Subcutaneous adipose tissue (tissue), 4 donors: ENCODE measurements at places on chromosomes 4 and X. TPM values are rescaled to one million over a fixed set of nuclear protein-coding genes. Genes with fewer than 3 reads are reported as not detected.

The DDX53 gene
- total RNA-seq, result not detected

The GPR143 gene
- not detected for total RNA-seq

The SORCS2 gene
- total RNA-seq, result 0.65 TPM

The DOK7 gene
- not detected for total RNA-seq

The DHX15 gene
- total RNA-seq, result 166 TPM

The CFAP99 gene
- total RNA-seq, result not detected

The PCDH7 gene
- total RNA-seq, result 1.3 TPM

The FRMD7 gene
- total RNA-seq, result not detected

The IRF2 gene
- total RNA-seq, result 36.4 TPM

The FAM9C gene
- 0.22 TPM for total RNA-seq

The SHOX gene
- total RNA-seq, result 4.6 TPM

The C1GALT1C1 gene
- total RNA-seq, result 41.8 TPM

The TAF7L gene
- total RNA-seq, result not detected

The UGT2B15 gene
- not detected for total RNA-seq

The HAND2 gene
- 4.6 TPM for total RNA-seq

The ESX1 gene
- total RNA-seq, result not detected

The RPS6KA3 gene
- 35.9 TPM for total RNA-seq

The MAGEA8 gene
- total RNA-seq, result not detected

The SLC6A8 gene
- total RNA-seq, result 20.2 TPM

The TMPRSS11D gene
- not detected for total RNA-seq

The NPY1R gene
- 42.2 TPM for total RNA-seq

The DMRTC1 gene
- not detected for total RNA-seq

The CABS1 gene
- total RNA-seq, result not detected

The S100P gene
- 3.4 TPM for total RNA-seq

The CCDC158 gene
- total RNA-seq, result 1.1 TPM

The IL1RAPL1 gene
- total RNA-seq, result not detected

The BCORL1 gene
- total RNA-seq, result 4.2 TPM

The SH3D19 gene
- 357 TPM for total RNA-seq

The SLC25A14 gene
- total RNA-seq, result 7.0 TPM

The SYN1 gene
- total RNA-seq, result 0.33 TPM

The CDX4 gene
- total RNA-seq, result not detected
